Mesenteric fat pad (tissue), 1 donor: ENCODE measurements at places on chromosomes 16 and 17. TPM values are rescaled to one million over a fixed set of nuclear protein-coding genes. Genes with fewer than 3 reads are reported as not detected.

ABCC11 gene
- 0.22 TPM for total RNA-seq

DNA sequence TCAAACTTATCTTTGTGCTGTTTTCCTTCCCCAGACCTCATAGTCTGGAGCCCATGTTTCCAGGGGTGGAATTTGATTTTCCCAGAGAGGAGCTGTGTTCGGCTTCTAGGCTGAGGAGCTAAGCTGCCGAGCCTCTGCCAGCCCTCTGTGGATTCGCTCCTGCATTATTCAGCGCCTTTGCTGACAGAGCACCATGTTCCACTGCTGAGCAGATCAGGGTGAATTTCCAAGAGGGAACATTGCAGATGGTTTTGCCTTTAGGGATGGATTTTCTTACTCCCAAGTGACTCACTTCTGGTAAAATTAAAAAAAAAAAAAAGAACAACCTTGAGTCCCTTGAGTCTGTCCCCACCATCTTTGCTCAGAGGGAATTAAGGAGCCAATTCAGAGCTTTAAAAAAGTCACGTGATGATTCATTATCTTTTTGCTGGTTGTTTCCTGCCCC, 229.5 kb downstream of the PRKCA start:
- no peak for DNase-seq

- no peak for DNase-seq
Observed at GRCh38 chr17:48954300-48954755, 9.7 kb upstream of the SNF8 start.

GRCh38 chr16:72244853-72245252, 72.9 kb upstream of the PMFBP1 start:
- DNase-seq = no peak

DNA sequence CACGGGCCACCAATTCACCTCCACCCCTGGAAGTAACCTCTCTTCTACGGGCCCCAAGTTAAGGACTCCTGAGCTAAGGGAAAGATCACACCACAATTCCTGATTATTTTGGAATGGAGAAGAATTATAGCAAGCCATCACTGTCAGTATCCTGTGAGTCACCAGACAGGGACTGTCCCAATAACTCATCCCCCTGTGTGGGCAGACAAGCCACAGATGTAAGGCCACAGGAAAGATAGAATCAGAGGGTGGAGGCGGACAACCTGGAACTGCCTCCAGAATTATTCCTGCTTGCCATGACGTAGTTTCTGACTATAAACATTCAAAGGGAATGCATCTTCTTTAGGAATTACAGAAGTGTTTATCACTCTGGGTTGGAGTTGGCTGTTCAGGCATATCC, 5.8 kb upstream of the MYO1D start:
- DNase-seq = no peak

GRCh38 chr17:41710472-41711090, 1.6 kb upstream of the GAST start:
- DNase-seq = no peak

GRCh38 chr17:81277946-81278693, 17.0 kb downstream of the SLC38A10 start:
- no peak for DNase-seq

DNA sequence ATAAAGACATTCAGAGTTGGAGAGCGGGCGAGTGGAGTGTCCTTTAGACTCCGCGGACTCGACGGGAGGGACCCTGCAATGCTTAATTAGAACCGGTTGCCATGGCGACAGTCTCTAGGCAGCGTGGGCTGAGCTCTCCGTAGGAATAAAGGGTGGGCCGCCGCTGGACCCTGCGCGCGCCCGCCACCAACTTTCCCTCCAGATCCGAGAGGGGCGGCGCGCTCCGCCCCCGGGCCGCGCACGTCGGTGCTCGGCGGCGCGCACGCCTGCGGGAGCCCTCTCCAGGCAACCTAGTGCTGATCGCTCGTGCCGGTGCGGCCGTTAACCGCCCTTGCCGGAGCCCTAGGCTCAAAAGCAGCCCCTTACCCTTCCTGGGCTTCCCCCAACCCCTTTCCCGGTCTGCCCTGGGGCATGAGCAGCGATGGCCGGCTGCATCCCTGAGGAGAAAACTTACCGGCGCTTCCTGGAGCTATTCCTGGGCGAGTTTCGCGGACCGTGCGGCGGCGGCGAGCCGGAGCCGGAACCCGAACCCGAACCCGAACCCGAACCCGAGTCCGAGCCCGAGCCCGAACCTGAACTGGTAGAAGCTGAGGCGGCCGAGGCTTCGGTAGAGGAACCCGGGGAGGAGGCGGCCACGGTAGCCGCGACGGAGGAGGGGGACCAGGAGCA, at the start of gene PPM1E:
TSS of gene PPM1E (plus strand) at position 278 of the 669 bp plus-strand sequence.
- DNase-seq = no peak

DNA sequence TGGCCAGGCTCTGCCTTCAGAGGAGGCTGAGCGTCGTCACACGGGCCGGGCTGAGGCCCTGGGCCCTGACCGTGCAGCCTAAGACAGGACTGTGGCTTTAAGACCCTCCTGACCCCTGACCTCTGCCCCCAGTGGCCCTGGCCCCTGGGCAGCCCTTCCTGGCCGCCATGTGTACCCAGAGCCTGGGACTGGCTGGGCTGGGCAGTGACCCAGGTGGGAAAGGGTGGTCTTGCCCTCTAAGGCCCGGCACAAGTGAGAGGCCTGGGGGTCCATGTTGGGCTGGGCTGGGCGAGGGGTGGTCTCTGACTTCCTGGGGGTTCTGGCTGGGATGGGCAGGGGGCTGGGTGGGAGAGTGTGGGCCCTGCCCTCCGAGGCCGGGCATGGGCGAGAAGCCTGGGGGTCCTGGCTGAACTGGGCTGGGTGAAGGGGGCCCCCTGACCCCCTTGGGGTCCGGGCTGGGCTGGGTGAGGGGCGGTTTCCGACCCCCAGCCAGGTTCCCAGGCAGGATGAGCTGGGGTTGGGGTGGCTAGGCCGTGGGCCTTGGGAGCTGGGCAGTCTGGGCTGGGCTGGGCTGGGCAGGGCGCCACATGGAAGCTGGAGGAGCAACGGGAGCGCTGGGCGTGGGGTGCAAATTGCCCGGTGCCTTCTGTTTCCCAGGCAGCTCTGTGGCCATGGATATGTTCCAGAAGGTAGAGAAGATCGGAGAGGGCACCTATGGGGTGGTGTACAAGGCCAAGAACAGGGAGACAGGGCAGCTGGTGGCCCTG, at the start of gene CDK3:
TSS of gene CDK3 (plus strand) at position 101 of the 767 bp plus-strand sequence. CDS start at position 672, 571 bp downstream.
- no peak for DNase-seq

- DNase-seq = peak; percentile 33
Observed at GRCh38 chr16:50928065-50928464, 186.2 kb downstream of the CYLD start.

GRCh38 chr16:57528499-57529390, 7.6 kb downstream of the CCDC102A start:
- no peak for DNase-seq

DNA sequence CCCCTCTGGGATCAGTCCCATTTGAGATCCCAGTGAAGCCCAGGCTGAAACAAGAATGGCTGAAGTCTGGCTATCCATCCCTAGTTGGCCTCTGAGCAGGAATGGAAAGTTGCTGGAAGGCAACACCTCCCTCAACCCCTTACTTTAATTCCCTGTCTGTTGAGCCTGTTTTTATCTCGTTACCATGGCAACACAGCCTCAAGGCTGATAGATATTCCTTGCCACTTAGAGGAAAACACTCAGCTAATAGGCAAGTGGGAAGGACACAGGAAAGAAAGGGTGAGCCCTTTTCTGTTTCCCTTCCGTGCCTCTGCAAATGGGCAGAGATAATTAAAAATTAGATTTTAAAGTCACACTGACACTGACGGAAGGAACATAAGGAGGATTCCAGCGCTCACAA, 75.5 kb upstream of the CLEC3A start:
- DNase-seq = no peak

CTCF gene
- 26.2 TPM for total RNA-seq

DNA sequence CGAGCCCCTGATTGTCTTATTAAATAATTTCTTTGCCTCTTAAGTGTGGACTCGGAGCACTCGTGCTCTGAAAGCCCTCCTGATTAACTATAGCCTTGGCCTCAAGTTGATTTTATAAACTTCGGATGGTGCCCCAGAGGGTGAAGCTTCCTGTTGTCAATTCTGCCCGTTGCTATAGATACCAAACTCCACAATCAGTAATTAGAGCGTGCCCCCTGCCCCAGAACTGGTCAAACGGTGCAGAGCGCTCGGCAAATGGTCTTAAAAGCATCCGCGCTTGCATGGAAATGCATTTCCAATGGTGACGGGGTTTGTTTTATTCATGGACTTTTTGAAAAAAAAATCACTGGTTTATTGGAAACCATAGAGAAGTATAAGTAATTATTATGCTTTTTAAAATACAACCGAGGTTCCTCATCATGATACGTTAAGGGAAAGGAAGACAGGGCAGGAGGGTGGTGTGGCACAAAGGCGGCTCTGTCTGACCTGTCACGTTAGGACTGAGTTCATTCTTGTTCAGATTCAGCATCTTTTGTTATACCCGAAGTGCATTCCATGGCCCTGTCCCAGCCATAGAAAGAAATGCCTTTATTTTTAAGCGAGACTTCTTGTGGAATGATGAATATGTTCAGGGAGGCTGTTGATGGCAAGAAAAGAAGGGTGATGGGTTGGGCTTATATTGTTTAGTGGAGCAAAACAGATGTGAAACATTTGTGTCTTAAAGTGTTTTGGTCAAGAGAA, 476.4 kb downstream of the MAF start:
- DNase-seq = no peak

GRCh38 chr17:40264458-40265185, 23.1 kb upstream of the CDC6 start:
- DNase-seq = no peak
